HFFc6 (cell line): ENCODE measurements at places on chromosomes 12 and 14.

DNA sequence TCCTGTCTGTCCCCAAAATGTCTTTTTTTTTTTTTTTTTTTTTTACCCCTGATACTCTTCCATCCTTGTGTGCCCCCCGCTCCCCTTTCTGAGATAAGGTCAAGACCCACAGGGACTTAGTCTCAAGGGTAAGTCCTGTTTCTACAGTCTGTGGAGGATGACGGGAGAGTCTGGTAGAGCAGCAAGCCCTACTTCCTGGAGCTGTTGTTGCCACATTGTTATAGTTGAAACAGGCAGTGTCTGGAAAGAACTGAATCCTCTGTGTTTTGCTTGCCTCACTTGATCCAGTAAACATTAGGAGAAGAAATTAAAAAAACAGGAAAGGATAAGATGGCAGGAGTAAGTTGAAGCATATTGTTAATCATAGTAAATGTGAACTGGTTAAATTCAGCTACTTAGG lies 45.5 kb downstream of the ZNF664 start:
- DNase-seq: no peak

DNA sequence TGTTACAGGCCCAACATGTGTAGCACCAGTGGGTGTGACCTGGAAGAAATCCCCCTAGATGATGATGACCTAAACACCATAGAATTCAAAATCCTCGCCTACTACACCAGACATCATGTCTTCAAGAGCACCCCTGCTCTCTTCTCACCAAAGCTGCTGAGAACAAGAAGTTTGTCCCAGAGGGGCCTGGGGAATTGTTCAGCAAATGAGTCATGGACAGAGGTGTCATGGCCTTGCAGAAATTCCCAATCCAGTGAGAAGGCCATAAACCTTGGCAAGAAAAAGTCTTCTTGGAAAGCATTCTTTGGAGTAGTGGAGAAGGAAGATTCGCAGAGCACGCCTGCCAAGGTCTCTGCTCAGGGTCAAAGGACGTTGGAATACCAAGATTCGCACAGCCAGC lies 8.6 kb downstream of the BCL2L14 start:
- DNase-seq: no peak

DNA sequence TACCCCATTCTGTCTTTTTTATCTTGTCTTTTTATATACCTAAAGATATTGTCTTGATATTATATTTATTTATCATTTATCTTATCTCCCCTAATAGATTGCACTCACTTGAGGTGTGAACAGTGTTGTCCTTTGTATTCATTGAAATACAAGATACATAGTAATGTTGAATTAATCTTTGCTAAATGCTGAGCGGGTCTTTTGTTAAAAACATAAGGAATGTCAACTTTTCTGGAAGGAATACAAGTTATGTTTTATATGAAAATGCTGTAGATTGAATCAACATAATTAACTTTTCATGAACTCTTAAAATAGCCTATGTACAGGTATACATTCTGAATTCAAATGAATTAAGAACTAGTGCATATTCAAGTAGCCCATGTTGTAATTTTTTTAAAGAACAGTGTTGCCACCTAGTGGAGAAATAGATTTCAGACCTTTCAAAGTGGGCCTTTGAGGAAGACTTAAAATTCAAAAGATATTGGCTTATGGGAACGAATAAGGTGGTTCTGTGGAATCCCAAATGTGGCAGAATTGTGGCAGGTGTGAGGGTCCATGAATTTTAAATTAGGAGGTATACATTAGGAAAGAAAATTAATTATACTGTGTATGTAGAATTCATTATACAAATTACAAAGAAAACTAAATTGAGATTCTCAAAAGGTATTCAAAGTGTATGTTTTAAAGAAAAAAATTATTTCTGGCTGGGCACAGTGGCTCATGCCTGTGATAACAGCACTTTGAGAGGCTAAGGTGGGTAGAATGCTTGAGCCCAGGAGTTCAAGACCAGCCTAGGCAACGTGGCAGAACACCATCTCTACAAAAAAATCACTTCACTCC lies 19.1 kb downstream of the BBOF1 start:
- DNase-seq: peak; percentile 66

DNA sequence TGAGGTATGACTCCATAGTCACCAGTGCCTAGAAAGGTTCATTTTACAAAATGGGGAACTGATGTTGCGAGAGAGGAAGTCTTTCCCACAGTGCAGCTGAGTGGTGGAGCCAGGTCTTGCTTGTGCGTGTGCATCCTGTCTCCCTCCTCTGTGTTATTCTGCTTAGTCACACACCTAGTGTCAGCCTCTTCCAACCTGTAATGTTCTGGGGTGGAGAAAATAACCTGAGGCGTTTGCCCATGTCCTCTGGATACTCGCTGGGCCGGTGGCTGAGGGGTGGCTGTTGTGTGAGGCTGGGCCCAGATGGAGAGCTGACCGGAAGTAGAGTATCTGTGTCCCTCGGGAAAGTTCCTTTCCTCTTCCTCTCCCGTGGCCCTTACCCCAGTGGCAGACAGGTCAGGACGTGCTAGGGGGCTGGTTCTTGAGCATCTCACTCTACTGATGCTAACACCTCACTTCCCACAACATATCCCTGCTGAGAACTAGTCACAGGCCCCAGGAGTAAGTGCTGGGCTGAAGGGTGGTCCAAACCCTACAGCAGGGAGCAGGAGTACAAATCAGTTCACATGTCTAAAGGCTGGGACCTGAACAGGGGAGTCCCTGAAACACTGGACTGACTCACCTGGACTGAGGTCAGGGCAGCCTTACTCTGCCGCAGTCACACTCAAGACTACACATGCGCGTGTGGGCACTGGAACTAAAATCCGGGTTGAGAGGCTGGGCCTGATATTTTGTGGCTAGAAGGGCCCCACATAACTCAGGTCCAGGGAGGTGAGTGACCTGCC lies 7.0 kb downstream of the MLF2 start:
- no peak for DNase-seq

DNA sequence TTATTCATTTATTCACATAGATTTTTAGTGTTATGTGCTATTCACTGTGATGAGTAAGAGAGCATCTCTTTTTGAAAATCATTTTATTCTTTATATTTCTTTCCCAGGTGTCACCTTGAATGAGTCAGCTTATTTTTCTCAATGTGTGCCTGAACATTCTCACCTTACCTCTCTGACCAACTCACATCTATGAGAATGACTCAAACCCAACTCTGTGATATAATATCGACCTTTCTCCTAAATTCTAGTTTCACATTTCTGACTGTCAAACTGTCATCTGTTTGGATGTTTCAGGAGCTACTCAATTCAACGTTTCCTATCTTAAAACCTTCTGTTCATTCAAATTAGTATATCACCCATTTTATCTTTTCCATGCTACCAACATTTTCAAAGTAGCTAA lies 630.8 kb downstream of the RERGL start:
- no peak for DNase-seq

DNA sequence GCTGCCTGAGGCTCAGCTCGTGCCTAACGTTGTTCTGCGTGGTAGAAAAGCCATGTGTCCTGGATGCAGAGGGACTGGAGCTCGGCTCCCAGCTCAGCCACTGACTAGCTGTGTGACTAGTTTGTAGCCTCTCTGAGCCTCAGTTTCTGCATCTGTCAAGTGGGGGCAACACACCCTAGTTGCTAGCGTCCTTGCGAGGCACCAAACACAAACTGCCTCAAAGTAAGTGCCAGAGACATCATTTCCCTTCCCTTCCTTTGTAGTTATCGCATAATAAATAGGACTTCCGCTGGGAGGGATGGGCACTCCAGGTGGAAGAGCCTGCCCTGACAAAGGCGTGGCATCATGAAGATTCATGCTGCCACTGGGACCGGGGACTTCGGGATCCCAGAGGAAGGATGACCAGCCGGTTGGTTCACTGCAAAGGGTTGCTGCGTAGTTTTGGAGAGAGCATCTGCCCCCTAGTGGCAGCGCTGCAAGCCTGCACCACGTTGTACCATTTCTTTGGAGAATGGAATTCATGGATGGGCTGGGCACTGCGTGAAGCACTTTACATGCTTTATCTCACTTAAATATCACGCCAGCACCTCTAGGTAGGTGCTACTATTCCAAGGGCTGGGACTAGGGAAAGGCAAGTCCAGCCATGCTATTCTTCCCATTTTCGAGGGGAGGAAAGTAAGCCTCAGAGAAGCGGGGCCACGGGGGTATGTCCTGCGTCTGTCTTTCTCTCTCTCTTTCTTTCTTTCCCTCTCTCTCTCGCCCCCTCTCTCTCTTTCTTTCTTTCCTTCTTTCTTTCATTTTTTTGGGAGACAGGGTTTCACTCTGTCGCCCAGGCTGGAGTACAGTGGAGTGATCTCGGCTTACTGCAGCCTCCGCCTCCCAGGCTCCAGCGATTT lies 4.6 kb downstream of the CCDC197 start:
- peak; percentile 59 for DNase-seq

- no peak for DNase-seq
These were observed 295.0 kb downstream of the RPAP3 start for GRCh38 chr12:47410862-47411261.

DNA sequence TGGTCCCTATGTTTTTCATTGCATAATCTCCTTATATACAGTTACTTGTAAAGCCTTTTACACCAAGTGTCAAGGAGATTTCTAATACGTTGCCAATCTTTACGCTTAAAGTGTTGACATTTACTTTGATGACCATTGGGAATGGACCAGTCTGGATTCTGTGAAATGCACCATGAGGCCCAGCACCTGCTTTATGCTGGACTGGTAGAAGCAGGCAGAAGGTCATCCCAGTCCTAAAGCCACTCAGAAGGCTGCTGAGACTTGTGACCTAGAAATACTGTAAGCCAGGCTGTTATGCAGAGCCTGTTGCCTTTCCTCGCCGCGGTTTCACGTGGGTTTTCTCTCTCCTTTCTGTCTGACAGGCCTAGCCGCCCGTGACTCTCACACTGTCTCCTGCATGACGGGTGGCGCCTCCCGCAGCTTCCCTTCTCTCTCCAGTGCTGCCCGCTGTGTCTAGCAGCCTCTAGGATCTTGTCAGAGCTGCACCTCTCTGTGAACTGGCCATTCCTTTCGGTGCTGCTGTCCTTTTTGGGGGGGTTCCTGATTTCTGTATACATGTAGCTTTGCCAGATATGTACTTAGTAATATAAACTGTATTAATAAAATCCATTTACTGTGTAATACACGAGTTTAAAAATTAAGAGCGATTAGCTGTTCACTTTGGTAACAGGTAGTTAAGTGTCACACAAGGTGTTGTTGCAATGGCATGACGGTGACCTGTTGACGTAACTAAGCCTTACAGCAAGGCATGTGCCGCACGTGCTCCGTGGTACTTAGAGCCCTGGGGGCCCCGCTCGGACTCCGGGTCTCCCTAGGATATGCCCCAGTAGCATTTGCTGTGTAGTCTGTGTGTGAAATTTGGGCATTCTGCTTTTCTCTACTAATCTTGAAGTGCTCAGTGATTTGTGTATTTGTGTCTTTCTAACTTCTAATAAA lies 29.7 kb downstream of the XRCC3 start:
- DNase-seq: no peak

DNA sequence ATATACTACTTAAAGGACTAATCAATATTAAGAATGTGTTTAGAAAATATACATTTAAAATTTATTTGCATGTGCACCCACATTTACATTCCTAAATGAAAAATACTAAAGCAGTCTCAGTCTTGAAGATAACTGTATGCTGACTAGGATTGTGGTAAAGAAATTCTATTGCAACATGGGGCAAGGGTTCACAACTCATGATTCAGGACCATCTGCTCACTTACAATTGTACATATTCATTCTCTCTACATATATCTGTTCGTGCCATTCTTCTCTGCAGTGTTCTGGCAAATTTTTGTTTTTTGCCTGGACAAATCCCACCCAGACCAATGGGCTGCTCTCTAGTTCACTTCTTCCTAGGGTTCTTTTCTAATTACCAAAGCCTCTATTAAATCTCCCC lies 417.2 kb upstream of the NOVA1 start:
- DNase-seq: no peak

- DNase-seq: no peak
These were observed 2.7 kb upstream of the NXPH4 start for GRCh38 chr12:57213763-57214397.
